ENCODE measurements at places on chromosomes 4 and X. TPM values are rescaled to one million over a fixed set of nuclear protein-coding genes. Genes with fewer than 3 reads are reported as not detected.

The TBC1D1 gene
- 181 TPM for total RNA-seq

The FHDC1 gene
- total RNA-seq = under 0.01 TPM

The MAGEA12 gene
- not detected for total RNA-seq

The ADAMTS3 gene
- total RNA-seq = 2.7 TPM

The EDA gene
- 0.94 TPM for total RNA-seq

The GPAT3 gene
- 9.3 TPM for total RNA-seq

The WDR44 gene
- 16.2 TPM for total RNA-seq

The OTUD5 gene
- total RNA-seq = 21.7 TPM

The HSD17B13 gene
- total RNA-seq = 0.13 TPM

The C4orf51 gene
- not detected for total RNA-seq

The ADH7 gene
- total RNA-seq = not detected

The FGB gene
- total RNA-seq = not detected

The ADH1A gene
- not detected for total RNA-seq

The ADH1C gene
- not detected for total RNA-seq

The MMGT1 gene
- 5.0 TPM for total RNA-seq

The FGFBP2 gene
- total RNA-seq = not detected

The IQCM gene
- not detected for total RNA-seq

The CHRNA9 gene
- not detected for total RNA-seq

The ANOS1 gene
- 0.32 TPM for total RNA-seq

The MAGED4 gene
- total RNA-seq = 6.2 TPM

The TMSB15C gene
- 2.8 TPM for total RNA-seq

The ADGRA3 gene
- 1.3 TPM for total RNA-seq

The NPFFR2 gene
- total RNA-seq = 0.06 TPM

The TRIM60 gene
- not detected for total RNA-seq

The RAB33A gene
- 0.19 TPM for total RNA-seq

Data from bladder microvascular endothelial cell (primary cell).